Lower leg skin (tissue), 4 donors: ENCODE measurements at places on chromosomes 16 and 17.

DNA sequence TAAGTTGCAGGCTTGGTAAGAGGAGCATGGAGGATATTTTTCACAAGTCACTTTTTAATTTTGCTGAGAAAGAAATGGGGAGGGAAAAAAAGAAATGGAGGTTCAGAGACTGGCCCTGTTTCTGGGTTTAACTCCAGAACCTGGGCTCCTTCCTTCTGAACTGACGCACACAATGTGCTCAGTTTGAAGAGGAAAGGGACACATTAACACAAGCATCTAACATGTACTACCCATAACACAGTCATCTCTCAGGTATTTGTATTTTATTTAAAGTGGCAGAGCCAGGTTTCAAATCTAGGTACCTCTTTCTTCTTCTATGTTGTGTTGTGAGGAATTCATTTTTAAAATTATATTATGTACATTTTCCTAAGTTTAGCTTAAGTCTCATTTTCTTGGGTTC, 5.3 kb upstream of the TMEM100 start:
- DNase-seq: no peak

GRCh38 chr17:34913001-34913400, 48.3 kb downstream of the CCT6B start:
- DNase-seq: no peak

- DNase-seq: no peak
Observed at GRCh38 chr17:80379348-80379747, 35.6 kb upstream of the ENDOV start.

DNA sequence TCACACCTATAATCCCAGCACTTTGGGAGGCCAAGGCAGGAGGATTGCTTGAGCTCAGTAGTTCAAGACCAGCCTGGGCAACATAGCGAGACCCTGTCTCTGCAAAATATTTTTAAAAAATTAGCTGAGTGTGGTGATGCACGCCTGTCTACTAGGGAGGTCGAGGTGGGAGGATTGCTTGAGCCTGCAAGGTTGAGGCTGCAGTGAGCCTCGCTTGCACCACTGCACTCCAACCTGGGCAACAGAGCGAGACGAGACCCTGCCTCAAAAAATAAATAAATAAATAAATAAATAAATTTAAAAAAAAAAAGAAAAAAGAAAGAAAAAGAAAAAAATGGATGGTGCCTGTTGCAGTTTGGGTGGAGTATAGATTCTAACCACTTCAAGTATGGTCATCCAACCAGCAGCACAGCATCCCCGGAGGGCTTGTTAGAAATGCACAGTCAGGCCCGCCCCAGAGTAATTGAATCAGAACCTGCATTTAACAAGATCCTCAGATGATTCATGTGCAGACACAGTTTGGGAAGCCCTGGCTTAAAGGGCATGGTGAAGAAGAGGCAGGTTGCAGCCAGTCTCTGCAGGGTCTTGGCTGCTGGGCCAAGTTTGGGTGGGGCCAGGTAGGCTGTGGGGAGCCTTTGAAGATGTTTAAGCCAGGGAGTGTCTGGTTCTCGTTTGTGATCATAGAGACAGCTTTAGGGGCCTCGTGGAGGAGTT, 40.8 kb downstream of the MRC2 start:
- no peak for DNase-seq

DNA sequence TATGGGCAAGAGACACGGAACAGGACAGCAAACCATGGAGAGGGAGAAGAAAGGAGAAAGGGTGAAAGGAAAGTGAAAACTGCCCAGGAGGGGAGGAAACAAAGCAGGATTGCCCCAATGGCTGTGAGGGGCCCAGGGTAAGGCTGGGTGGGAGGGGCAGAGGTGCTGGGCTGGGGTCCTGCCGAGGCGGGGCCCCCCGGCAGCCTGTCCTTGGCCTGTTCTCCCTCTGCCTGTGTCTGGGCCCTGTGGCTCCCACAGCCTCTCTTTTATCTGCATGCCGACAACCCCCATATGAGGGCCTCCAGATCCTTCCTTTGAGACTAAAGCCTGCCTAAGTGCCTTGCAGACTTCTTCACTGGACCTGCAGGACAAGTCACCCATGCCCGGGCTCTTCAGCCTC, 15.5 kb downstream of the ZNHIT3 start:
- DNase-seq: peak; percentile 46

- no peak for DNase-seq
Observed at GRCh38 chr17:17545984-17546383, 45.5 kb downstream of the PEMT start.

DNA sequence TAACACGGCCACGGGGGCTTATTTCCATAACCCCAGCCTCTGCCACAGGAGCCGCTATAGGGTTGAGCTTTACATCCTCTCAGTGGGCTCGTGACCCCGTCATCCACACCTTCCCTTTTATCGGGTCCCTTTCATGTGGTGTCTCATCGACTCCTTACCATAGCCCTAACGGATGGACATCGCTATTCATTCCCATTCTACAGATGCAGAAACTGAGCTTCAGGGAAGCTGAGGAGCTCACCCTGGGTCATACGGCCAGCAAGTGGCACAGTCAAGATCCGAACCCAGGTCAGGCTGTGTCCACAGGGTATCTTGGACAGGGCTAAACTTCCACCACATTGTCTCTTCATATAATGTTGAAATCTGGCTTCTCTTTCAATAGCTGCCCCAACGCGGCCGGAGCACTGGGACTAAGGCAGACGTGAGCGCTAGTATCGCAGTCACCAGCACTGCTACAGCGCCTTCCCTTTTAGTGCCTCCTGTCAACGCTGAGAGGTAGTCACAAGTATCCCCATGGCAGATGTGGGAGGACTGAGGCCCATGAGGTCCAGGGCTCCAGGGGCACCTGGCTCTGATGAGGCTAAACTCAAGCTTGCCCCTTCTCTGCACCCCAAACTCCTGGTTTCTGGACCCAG, 50.8 kb downstream of the SOCS1 start:
- DNase-seq: no peak

DNA sequence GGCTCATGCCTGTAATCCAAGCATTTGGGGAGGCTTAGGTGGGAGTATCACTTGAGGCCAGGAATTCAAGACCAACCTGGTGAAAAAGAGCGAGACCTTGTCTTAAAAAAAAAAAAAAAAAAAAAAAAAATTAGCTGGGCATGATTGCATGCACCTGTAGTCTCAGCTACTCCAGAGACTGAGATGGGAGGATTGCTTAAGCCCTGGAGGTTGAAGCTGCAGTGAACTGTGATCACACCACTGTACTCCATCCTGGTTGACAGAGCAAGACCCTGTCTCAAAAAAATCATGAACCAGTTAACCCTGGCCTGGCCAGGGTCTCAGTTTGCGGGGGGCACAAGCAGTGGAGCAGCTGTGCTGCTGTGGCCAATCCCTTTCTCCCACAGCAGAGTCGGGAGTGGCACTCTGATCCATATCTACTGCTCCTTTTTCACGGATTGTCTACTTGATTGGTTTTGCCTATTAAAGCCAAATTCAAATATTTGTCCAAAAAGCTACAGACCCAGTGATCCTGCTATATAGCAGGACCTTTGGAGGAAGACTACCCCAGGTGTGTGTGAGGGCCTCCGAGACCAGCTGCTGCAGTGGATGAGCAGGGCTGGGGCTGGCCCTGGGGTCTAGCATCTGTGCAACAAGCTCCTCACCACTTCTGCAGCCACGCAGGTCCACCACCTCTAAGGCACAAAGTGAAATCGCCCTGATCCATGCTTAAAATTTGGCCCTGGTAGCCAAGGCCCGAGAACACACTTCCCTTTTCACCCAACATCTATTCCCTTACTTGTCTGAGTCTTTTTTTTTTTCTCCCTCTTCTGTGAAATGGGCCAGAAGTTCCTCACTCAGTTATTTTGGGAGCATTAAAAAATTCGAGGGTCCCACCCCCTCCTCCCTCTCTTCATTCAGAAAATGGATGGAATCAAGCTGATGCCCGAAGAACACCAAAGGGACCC, 48.2 kb downstream of the LDHD start:
- DNase-seq: no peak

- peak; percentile 21 for DNase-seq
Observed at GRCh38 chr17:35313875-35314409, 59.5 kb downstream of the SLFN11 start.

- DNase-seq: peak; percentile 76
Observed at GRCh38 chr17:258906-259305, 77.5 kb upstream of the DOC2B start.

DNA sequence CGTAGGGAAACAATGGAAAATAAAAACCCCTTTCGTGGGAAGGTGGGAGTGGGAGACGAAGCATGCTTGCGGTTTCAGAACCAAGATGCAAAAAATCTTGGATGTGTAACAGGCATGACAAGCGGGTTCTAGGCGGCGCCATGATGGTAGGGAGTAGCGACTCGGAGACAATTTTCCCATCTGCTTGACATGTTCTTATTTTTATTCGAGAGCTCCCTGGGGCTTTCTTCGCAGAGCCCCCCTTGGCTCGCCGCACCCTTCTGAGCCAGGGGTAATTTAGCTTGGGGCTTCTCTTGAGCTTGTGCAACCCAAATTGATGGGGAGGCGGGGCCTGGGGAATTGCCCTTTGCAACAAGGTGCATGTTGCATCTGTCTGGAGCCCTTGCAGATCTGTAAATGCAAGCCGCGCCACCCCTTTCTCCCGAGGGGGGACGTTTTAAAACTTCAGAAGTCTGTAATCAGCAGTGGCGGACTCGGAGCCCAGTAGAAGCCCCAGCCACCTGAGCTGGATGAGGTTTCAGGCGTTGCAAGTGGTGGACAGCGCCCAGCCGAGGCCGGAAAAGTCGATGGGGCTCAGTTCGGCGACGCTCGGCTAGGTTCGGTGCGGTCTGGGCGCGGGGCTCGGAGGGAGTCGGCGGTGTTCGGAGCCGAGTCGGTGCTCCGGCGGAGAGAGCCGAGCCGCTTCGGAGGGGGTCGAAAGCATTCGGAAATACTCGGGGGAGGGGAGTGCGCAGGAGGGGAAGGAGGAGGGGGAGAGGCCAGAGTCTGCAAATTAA, 2.9 kb downstream of the GNAO1 start:
- peak; percentile 93 for DNase-seq

- no peak for DNase-seq
Observed at GRCh38 chr17:72419866-72420774, 299.3 kb downstream of the SOX9 start.

DNA sequence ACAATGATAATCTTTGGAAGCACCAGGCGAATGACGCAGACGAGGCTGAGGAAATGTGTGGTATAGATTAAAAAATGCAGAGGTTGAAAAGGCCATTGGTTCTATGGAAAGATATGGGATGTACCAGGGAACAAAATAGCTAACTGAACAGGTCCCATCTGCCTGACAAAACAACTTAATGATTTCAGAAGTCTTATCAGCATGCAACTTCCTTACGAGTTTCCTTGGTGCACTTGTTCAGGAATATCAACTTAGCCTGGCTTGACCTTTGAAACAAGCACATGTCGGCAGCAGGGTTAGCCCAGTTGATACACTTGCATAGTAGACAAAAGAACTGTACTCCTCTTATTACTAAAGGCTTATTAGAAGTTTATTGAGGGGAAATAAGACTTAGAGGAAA, 90.9 kb upstream of the CDH11 start:
- no peak for DNase-seq

GRCh38 chr16:77234611-77235010, 35.4 kb downstream of the SYCE1L start:
- peak; percentile 45 for DNase-seq

DNA sequence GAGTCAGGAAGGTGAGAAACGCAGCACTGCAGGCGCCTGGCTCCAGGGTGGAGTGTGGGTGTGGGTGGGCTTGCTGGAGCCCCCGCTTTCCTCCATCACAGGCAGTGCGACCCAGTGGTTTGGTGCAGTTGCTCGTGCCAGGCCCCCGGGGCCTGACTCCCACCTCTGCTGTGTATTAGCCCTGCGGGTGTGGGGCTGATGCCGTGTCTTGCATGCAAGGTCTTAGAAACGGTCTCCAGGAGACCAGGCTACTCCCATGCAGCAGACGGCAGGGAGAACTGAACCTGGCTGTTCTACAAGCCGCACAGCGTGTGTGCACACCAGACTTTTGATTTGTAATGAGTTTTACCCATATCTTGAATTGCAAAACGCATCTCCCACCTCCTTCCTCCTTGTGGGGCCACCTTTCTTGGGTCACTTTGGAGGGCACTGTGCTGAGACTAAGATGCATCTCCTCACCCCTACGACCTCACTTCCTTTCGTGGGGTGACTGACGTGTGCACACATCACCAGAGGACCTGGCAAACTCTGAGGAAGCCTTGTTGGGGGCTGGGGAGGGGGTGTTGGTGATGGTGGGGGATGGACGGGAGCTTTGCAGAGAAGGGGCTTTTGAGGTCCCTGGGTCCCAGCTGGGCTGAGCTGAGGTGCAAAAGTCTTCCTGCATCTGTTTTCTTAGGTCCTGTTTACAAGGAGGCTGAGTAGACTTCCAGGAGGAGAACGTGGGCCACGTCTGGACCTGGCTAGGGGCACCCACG, 101.8 kb upstream of the TNRC6C start:
- no peak for DNase-seq

DNA sequence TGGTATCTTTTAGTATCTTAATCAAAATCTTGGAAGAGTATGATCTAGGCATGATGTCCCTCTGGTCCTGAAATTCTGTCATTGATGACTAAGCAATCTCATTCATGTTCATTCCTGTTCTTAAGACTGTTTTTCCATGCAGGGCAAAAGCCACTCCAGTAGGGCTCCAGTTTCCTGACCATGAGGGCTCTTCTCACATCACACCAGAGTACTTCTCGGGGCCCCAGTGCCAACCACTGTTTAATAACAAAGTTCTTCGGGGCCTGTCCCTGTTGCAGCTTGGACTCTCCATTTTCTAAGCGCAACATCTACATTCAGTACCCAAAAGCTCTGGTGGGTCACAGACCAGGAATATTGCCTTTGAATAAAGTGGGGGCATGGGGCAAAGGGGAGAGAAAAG, 52.0 kb downstream of the IRX6 start:
- DNase-seq: no peak

DNA sequence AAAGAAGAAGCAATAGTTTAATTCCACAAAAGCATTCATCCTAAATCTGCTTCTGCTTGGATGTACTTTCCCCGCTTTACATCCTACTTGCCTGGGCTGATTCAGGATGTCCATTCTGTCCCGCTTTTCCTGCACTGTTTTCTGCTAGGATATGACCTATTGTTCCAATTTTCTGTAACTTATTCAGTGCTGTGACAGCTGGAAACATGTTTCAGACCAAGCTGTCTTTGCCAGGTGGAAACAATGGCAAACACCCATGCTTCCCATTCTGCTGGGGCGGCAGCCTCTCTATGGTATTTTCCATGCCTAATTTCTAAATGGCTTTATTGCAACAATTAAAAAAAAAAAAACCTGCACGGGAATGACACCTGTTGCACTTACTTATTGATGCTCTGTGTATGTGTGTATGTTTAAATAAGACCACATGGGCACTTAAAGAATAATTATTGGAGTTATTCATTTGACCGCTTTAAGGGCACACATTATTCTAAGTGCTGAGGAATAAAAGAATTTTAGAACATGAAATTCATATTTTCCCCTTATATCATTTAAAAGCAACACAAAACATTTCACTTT, 21.0 kb downstream of the COQ7 start:
- DNase-seq: peak; percentile 45

DNA sequence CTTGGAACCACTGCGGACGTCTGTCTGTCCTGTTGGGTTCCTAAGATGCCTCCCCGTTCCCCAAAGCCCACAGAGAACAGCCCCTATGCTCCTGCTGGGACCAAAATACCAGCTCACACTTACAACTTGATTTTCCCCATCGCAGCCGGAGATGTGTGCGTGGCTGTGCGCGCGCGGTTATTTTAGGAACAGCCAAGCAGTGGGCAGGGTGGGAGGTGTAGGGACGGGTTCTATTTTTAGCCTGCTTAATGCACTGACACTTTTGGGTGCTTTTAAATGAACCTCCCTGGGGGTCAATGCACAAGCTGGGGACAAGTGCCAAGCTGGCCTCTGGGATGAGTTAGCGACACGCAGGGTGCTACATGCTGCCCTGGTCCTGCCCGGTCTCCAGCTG, 74.1 kb downstream of the KLHDC4 start:
- no peak for DNase-seq

GRCh38 chr16:54801057-54801844, 129.4 kb upstream of the IRX5 start:
- DNase-seq: no peak
